G401 (cell line): ENCODE measurements at places on chromosomes 16 and 17.

GRCh38 chr17:10089196-10089804 is 109.1 kb downstream of the GAS7 start:
- no peak for DNase-seq

GRCh38 chr16:10172848-10173655 is 9.2 kb downstream of the GRIN2A start:
- peak; percentile 66 for DNase-seq

DNA sequence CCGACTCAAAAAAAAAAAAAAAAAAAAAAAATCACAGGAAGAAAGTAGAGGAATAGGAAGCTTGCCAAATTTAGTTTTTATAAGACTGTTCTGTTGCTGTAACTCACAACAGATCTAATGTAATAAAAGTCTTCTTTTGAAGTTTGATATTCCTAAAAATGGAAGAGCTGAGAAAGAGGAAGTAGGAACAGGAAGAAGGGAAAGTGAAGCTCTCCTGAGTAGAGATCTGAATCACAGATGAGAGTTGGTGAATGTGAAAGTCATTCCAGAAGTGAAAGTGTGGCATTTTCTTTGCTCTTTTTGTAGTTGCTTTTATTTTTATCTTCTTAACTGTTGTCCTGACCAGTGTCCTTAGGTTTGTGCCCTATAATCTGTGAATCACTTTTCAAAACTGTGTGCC is 2.1 kb downstream of the NMT1 start:
- no peak for DNase-seq

DNA sequence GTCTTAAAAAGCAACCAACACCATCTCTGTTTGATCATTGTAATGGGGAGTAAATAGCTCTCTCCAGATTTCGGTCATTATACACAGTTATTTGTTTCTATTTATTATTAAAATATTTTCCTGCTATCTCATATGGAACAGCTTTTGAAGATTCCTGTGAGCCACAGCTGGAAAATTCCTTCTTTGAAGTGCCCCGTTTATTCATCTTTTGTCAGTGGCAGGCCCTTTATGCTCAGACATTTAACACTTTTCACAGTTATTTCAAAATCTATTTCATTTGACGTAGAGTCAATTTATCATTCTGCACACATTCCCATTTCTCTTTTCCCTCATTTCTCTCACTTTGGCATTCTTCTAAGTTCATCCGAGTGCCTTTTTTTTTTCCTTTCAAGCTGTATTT is 245.9 kb upstream of the ELAC2 start:
- no peak for DNase-seq

- DNase-seq, result no peak
Observed at GRCh38 chr16:11721781-11722467, 20.7 kb downstream of the TXNDC11 start.

- DNase-seq, result peak; percentile 18
Observed at GRCh38 chr17:31068291-31068690, 26.5 kb upstream of the NF1 start.

DNA sequence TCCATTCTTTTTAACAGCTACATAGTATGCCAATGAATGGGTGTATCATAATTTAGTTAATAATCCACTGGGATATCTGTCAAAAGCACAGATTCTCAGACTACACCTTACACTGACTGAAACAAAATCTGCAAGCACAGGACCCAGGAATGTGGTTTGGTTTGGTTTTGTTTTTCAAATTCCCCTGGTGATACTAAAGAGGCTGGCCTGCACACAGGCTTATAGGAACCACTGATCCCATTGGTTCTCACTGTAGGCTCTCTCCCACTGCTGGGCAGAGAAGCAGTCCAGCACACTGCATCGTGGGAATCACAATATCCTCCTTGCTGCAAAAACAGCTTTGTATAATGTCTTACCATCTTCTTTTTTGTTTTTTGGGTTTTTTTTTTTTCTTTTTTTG is 67.1 kb downstream of the TEX14 start:
- no peak for DNase-seq

DNA sequence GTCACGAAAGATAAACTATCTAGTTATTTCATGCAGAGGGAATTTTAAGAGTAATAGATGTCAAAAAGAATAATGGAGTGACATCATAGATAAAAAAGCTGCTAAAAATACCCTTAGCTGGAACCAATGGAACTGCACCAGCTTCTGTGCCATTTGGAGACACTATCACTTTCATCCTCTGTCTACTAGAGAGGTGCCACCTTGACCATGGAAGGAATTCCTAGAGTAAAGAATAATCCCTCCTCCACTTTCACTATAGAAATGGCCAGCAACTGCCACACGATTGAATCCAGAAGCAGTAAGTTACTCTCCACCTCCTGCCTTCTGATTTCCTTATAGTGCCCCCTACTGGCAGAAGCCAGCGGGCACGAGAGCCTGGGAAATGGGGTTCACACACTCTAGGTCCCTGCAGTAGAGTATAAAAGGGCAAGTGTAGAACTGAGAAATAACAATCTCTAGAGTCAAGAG is 2.8 kb upstream of the ALDH3A2 start:
- DNase-seq, result peak; percentile 27
